Stimulated activated CD8-positive, alpha-beta memory T cell treated with anti-CD3 and anti-CD28 coated beads, Interleukin-7, amount 100 ng/mL, for 48 hours (primary cell): ENCODE measurements at places on chromosomes 12 and 14.

DNA sequence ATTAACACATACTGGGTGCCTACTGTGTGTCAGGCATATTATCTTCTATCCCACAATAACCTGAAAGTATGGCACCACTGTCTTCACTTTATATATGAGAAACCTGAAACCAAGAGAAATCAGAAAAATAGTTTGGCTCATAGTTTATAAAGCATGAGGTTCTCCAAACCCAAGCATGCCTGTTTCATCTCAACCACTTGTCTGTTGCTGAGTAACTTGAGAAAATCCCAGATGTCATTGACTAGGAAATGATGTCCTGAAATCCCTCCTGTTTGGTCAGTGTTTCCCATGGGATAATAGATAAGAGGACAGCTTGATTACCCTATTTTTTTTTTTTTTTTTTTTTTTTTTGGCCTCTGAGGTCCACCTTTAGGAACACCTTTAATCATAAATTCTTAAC lies 2.6 kb upstream of the IFNG-AS1 start:
- no peak for DNase-seq

- no peak for DNase-seq
Observed at GRCh38 chr12:64681200-64682052, 71.1 kb downstream of the RASSF3 start.

DNA sequence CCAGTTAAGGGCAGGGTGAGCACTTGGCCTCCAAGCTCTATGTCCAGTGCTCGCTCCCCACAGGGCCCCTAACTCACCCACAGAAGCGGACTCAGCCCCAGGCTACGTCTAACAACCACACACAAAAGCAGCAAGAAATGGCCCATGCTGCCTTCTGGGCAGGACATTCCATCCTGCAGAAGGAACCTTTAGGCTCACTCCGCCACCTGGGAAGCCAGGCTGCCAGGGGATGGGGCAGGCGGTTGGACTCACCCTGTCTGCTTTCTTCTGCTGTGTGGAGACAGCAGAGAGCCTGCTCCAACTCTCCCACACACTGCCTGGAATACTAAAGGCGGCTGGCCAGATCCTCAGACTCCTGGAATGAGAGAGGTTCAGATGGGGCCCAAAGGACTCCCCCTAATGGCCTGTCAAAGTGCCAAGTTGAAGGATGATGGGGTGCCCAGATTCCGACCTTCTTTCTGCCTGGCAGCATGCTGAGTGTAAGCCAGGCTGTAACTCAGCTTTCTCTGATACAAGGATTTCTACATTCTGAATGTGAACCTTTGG lies 27.7 kb upstream of the BLTP3B start:
- no peak for DNase-seq

- DNase-seq: no peak
Observed at GRCh38 chr14:32434880-32435279, 105.8 kb downstream of the AKAP6 start.

DNA sequence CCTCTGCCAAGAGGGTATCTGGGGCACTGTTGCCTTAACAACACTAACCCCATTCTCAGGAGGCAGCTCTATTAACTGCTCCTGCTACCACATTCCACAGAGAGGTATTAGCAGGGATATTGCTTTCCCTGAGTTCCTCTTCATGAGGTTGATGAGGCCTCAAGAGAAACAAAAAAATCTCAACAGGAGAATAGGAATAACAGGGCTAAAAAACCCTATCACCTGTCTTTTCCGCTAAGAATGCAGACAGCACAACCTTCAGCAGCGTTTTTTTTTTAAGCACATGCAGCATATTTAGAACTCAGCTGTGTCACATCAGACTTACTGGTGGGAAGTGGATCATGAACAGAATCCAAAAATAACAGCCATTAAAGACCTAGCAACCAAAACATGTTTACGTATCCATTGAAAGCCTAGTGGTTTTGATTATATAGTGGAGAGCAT lies 29.2 kb downstream of the ATF7 start:
- DNase-seq: no peak

- no peak for DNase-seq
Observed at GRCh38 chr12:828726-829395, 76.5 kb downstream of the WNK1 start.

GRCh38 chr12:104615048-104615561 lies 158.4 kb downstream of the CHST11 start:
- no peak for DNase-seq

GRCh38 chr12:98144953-98145352 lies 370.4 kb upstream of the TMPO start:
- no peak for DNase-seq

DNA sequence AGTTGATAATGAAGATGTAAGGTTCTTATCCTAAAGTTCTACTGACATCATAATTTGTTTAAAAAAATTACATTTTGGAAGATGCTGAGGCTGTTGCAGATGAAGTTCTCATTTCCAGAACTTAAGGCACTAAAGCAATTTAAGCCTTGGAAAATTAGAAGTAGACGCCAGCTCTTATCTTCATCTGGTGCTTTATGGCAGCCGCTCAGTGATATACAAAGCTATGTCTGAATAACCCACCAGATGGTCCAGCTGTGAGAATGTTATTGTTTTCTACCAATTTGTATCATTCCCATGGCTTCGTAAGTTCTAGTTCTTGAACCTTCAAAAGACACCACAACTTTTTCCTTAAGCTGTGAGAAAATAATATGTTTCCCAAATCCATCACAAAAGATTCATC lies 212.1 kb upstream of the ARID2 start:
- no peak for DNase-seq

DNA sequence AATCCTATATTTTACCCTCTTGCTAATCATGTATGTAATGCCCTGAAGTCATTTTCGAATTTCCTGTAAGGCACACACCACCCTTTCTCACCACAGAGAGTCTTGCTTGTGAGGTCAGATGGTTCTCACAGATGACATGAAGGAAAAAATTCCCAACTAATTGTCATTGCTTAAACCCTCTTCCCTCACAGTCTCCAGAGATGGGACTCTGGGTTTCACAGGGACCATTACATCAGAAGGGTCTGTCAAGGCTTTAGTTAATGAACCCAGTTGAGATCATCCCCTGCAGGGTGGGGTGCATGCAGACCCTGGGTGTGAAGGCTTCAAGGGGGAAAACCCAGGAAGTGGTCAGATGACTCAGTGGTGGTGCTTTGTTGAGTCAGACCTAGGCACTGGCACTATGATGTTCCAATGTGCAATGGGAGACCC lies 229.6 kb downstream of the BCAT1 start:
- peak; percentile 47 for DNase-seq

GRCh38 chr14:42353315-42353714 lies 746.6 kb downstream of the LRFN5 start:
- no peak for DNase-seq

- DNase-seq: no peak
Observed at GRCh38 chr12:116537101-116537904, 21.9 kb upstream of the MAP1LC3B2 start.
